ENCODE measurements at places on chromosomes 11 and 22. TPM values are rescaled to one million over a fixed set of nuclear protein-coding genes. Genes with fewer than 3 reads are reported as not detected.

- H3K4me3 ChIP-seq = no peak overlapping the region
- peaks cover 39% of the 10 kb centered on the region for H3K27me3 ChIP-seq
- no peak for DNase-seq
- H3K4me1 ChIP-seq = no peaks in the 10 kb centered on the region
- H3K27ac ChIP-seq = no peak overlapping the region
Observed at GRCh38 chr11:45347348-45348082, 61.4 kb upstream of the SYT13 start.

DNA sequence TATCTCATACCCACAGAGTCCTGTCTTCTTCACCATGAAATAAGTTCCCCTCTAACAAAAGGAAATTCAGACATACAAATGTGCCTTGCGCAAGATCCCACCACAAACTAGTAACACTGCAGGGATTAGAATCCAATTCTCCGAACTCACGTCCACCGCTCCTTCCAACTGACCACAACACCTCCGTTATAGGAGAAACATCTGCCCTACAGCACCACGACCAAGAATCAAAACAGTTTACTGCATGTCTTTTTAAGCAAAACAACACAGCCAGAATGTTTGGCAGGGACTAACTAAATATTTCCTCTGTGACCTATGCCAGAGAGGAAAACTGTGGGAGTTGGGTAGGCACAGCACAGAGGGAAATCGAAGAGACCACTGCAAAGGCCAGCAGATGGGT, 72.7 kb upstream of the AKIP1 start:
- no peak for DNase-seq
- H3K27ac ChIP-seq = peak overlapping the region; percentile 99
- peaks cover 53% of the 10 kb centered on the region for H3K4me1 ChIP-seq
- no peaks in the 10 kb centered on the region for H3K36me3 ChIP-seq

DNA sequence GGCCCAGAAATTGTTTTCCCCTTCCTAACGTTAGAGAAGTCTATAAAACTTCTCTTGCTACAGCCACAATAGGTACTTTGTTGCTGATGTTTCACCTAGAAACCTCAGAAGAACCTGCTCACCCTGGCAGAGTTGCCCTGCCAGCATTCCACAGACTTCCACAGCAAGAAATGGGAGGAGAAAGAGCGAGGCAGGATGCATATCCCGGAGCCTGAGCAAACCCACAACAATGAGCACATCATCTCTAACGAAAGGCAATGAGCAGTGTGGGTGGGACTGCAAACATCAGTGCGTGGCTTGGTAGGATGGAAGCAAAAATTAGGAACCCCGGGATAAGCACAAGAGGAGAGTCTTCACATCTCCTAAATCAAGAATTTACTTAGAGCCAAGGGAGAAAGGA, 892.3 kb downstream of the OPCML start:
- no peak overlapping the region for H3K27ac ChIP-seq
- DNase-seq = no peak
- H3K36me3 ChIP-seq = no peaks in the 10 kb centered on the region
- H3K4me3 ChIP-seq = no peak overlapping the region
- no peaks in the 10 kb centered on the region for H3K4me1 ChIP-seq
- H3K27me3 ChIP-seq = no peaks in the 10 kb centered on the region

- no peak overlapping the region for H3K4me3 ChIP-seq
- no peak overlapping the region for H3K27ac ChIP-seq
- no peak for DNase-seq
- H3K4me1 ChIP-seq = no peaks in the 10 kb centered on the region
- H3K36me3 ChIP-seq = no peaks in the 10 kb centered on the region
Observed at GRCh38 chr22:27318516-27318915, 483.0 kb downstream of the MN1 start.

The JHY gene
- total RNA-seq = not detected

The CECR2 gene
- 17.6 TPM for total RNA-seq

The GAL gene
- not detected for total RNA-seq
